ENCODE measurements at places on chromosomes 12 and 14. TPM values are rescaled to one million over a fixed set of nuclear protein-coding genes. Genes with fewer than 3 reads are reported as not detected.

IFT81 gene
- total RNA-seq = 5.2 TPM

OR6C2 gene
- not detected for total RNA-seq

FGD4 gene
- 9.2 TPM for total RNA-seq

PLCZ1 gene
- not detected for total RNA-seq

TEX52 gene
- not detected for total RNA-seq
